ENCODE measurements at places on chromosomes 3 and 15.

GRCh38 chr3:136346486-136346885, 96.3 kb downstream of the PCCB start:
- no peak for DNase-seq

DNA sequence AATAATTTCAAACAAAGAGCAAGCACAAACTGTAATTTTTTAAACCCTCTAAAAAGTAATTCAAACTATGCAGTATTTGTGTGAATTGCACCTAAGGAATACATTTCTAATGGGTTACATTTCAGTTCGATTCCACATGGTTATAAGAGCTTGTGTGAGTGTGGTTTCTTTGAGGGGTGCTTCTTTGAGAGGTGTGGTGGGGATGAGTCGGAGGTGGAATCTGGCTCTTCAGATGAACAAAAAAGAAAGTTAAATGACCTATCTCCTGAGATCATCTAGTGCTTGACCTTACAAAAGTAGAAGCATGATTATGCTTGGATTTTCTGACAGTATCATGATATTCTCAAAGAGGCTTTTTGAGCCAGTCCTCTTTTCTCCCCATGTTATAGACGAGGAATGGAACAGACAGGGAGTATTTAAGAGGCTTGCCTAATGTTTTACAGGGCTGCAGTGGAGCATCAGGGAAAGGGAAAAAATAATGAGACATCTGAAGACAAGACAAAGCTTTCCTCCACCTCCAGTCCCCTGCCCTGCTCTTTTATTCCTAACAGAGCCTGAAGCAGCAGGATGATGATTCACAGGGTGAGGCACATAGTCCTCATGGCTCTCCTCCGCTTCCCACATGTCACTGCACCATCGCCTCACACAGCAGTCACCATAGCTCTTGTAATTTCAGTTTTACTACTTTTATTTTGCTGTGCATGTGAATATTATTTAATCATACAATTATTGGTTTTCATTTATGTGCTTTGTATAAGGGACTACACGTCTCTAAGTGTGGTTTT, 82.0 kb downstream of the LYSMD4 start:
- no peak for DNase-seq

DNA sequence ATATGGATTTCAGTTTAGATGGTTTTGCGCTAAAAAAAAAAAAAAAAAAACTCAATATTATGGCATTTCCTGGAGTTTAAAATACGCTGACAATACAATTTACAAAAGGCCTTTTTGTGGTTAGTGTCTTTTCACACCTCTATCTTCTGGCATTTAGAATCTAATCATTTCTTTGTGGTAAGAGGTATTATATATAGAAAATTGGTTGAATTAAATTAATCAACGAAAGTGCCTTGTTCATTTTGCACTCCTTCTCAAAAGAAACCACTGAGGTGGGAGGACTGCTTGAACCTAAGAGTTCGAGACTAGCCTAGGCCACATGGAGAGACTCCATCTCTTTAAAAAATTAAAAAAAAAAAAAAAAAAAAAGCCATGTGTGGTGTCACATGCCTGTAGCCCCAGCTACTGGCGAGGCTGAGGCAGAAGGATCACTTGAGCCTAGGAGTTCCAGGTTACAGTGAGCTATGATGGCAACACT, 90.0 kb upstream of the ICE2 start:
- no peak for DNase-seq

DNA sequence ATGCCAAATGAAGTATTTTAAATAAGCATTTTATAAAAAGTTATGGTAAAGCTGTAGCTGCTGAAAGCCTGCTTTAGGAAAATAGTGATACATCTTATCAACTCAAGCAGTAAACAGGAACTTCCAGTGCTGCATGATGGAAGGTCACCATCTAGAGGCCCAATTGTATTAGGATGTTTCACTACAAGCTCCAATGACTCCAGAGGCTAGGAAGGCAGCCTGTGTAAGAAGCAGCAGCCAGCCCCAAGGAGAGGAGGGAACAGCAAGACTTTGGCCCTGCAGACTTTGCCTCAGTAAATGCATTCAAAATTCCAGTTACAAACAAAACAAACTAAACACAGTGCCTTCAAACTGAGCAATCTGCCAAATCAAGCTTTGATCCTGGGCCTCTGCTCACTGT, 32.1 kb downstream of the ILDR1 start:
- DNase-seq, result no peak
